NCI-H1930 (cell line): ENCODE measurements at places on chromosomes 3 and 15.

- DNase-seq, result peak; percentile 45
These were observed 3.5 kb upstream of the MTFMT start for GRCh38 chr15:65032801-65033537.

- DNase-seq, result no peak
These were observed 73.4 kb downstream of the CHRD start for GRCh38 chr3:184453296-184453695.

DNA sequence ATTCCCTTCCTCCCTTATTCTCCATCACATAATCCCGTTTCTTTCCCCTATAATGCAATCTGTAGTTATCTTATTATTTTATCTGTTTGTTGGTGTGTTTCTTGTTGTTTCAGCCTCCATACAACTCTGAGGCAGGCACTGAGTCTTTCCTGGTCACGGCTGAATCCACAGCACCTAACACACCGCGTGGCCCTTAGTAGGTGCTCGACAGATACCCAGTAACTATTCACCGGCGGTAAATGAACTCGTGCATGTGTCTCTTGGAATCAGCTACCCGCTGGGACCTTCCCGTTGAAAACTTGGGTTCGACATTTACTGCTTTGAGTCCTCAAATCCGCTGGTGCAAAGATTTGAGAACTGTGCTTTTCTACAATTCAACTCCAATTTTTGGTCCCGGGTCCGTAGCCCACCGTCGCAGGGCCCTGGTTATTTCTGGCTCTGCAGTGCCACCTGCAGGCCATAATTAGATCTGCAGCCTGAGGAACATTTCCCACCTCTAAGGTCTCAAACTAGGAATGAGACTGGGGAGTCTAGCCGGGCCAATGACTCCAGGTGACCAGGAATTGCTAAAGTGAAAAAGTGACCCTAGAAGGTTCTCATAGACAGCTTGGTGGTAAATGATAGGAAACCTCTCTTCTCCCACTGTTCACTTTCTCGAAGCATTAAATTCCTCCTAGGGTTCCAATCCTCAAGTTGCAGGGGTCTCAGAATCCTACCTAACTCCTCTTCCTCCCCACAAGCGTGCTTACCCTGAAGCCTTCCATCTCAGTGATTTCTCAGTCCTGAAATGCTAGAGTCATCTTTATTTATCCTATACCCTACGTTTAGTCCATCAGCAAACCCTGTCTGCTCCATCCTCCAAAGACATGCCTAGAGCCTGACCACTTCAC is 40.0 kb upstream of the TRH start:
- DNase-seq, result no peak

- no peak for DNase-seq
These were observed 58.4 kb upstream of the MINAR1 start for GRCh38 chr15:79373728-79374127.

GRCh38 chr3:114034787-114035545 is 21.4 kb downstream of the CCDC191 start:
- DNase-seq, result no peak

GRCh38 chr3:157282261-157283191 is 122.6 kb upstream of the CCNL1 start:
- DNase-seq, result no peak

- no peak for DNase-seq
These were observed 901 bp downstream of the ICE2 start for GRCh38 chr15:60477916-60478565.

- DNase-seq, result no peak
These were observed 24.4 kb downstream of the PCSK6 start for GRCh38 chr15:101464999-101465669.

DNA sequence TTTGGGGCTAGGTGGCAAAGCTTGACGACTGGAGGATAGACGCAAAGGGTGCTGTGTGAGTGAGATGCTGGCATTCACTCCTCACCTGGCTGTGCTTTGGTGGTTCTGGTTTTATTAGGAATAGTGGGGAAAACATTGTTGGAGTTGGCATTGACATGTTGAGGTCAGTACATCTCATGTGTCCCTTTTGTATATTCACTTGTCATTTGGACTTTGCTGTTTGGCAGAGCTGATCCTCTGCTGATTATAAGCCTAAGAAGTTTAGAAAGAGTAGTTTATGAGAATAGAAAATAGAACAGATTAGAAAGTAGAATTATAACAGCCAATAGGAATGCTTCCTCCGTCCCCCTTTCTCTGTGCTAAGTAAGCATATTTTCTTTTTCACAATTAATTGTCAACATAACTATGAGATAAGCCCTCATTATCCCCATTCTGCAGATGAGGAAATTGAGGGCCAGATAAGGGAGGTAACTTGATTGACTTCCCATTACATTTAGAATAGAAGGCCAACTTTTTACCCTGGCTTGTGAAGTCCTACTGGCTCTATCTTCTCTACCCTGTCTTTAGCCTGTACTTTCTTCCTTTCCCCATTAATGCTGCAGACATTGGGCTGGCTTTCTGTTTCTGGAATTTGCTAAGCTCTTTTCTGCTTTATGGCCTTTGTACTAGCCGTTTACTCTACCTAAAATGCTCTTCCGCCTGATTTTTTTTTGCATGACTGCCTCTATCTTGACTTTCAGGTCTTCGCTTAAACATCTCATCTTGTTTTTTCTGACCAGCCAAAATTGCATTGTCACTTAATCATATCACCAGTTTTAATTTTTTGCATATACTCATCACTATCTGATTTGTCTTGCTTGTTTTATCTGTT is 12.8 kb downstream of the ITPR1 start:
- DNase-seq, result no peak

- no peak for DNase-seq
These were observed 14.8 kb downstream of the EXD1 start for GRCh38 chr15:41215708-41216107.

DNA sequence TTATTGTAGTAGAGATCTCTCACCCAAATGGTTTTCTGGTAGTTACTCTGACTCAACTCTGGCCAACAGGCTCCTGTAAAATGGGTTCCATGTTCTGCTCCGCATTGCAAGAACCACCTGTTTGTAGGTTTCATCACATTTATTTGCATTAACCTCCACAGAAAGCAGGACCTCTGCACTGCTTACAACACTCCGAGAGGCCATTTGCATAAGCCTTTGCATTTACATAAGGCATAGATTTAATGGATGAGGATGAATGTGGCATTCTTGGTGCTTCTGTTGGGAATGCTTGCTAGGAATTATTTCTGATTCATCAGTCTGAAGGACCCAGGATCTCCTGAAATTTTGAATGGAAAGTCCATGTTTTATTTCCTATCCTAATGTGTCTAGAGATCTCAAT is 320.1 kb downstream of the ZNF621 start:
- DNase-seq, result no peak

DNA sequence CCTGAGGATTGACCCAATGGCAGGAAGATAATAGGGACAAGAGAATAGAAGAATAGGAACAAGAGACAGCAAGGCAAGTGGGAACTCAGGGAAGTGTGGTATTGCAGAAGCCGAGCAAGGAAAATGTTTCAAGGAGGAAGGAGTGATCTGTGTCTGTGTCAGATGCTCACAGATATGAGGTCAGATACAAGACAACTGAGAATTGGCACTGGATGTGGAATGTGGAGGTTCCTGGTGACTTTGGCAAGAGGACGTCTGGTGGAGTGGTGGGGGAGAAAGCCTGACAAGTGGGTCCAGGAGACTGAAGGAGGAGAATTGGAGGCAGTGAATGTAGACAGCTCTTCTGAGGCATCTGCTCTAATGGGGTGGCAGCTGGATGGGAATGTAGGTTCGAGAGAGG is 24.1 kb downstream of the GYG1 start:
- DNase-seq, result no peak

DNA sequence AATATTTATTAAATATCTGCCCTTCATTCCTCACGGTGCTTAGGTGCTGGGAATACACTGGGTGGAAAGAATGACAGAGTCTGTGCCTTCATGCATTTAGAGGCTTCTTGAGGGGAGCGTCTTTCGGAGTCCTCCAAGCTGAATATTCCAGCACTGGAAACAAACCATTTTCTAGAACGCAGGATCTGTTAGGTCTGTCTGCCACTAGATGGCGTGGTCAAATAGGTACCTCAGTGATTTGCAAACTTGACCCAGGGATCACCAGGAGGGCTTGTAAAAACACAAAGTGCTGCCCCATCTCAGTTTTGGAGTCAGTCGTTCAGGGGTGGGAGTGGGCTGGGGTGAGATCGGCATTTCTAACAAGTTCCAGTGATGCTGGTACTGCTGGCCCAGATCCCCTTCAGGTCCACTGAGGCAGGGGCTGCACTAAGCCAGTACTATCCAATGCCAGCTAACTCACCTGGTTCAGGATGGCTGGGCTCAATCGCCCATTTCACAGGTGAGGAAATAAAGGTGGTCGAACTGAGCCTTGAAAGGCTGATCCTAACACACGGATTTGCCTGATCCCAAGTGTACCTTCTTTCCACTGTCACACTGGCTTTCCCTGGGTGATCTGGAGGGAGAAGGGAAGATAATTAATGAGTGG is 14.8 kb downstream of the ARNT2 start:
- DNase-seq, result no peak

DNA sequence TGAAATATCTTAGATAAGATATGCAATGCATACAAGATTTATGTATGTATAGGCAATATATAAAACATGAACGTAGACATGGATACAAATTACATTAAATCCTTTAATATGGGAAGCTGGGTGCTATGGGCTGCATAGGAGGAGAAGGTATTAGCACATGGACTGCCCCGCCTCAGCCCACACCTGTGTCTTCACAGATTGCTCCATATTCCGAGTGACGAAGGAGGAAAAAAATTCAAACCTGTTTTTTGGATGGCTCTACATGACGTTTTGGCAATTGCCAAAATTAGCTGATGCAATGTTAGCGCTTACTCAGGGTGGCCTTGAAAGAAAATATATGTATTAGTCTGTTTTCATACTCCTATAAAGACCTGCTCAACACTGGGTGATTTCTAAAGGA is 223.4 kb upstream of the SLCO3A1 start:
- no peak for DNase-seq

DNA sequence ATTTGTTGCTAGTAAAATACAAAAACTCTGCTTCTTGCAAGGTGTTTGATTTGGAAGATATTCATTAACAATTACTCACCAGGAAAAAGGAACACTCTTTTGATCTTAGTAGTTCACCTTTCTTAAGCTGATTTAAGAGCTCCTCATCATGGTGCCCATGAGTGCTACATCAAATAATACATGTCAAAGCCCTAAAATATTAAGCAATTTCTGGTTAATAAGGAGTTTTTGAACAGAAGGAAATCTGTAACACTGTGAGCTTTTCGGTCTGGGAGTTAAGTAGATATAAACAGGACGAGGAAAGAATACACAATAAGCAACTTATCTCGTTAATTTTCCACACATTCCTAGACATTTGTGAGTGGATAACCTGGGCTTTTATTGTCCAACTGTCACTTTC is 83.9 kb upstream of the DCBLD2 start:
- no peak for DNase-seq
